ENCODE measurements at places on chromosomes 2 and 18. TPM values are rescaled to one million over a fixed set of nuclear protein-coding genes. Genes with fewer than 3 reads are reported as not detected.

Gene SALL3
- total RNA-seq: not detected

Gene SS18
- total RNA-seq: 125 TPM

Gene UGT1A3
- total RNA-seq: not detected

Gene MCFD2
- total RNA-seq: 111 TPM

Gene TEKT4
- total RNA-seq: not detected
